Stimulated activated CD4-positive, alpha-beta T cell treated with anti-CD3 and anti-CD28 coated beads, Interleukin-4, amount 100 ng/mL, for 4 hours (primary cell): ENCODE measurements at places on chromosomes 4 and X.
A peak's percentile ranks its signal among the peaks of the same experiment; 100 is the strongest.

- no peak for DNase-seq
Observed at GRCh38 chr4:4625488-4625887, 83.6 kb upstream of the STX18 start.

- no peak for DNase-seq
Observed at GRCh38 chr4:186881521-186882220, 158.0 kb upstream of the FAT1 start.

DNA sequence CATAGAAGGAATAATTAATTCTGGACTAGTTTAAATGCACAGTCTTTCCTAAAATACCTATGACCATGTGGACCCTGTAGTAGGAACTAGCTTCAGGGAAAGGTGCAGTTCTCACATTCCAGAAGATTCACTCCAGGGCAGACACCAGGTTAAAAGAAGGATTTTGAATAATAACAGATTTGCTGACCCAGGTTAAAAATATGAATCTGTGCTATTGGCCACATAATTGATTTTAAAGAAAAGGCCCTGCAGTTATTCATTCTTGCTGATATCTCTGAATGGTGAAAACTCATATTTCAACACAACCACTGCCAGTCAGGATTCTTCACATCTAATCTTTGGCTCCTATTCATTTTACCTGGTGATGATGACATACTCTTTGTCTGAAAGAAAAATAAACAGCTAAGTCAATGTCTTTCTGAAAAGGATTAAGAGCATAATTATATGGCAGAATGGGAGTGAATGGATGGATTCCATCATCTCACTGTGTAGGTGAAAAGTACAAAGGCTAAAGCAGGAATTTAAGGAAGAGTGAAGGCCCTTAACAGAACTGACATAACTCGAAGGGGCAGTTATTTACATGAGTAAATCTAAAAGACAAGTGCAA is 432.8 kb downstream of the PDGFC start:
- DNase-seq, result no peak

DNA sequence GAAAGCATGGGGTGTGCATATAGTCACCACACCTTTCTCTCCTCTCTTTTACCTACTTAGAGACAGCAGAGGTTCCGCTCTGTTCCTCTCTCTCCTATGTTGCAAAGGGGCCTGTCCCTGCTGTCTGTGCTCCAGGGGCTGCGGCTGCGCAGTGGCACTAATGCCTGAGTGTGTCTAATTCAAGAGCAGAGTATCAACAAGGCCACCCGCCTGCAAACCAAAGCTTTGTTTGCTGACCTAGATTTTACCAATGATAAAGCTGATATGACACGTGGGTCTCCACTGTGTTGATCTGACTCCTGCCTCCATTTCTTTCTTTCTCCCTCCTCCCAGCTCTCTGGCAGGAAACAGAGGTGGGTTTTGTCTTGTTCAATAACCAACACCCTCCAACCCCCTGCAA is 74.9 kb downstream of the NSG1 start:
- peak; percentile 7 for DNase-seq

GRCh38 chr4:38306482-38307071 is 346.4 kb downstream of the PTTG2 start:
- DNase-seq, result no peak
